Heart right ventricle (tissue), 16 donors: ENCODE measurements at places on chromosomes 5 and 9. TPM values are rescaled to one million over a fixed set of nuclear protein-coding genes. Genes with fewer than 3 reads are reported as not detected.

DNA sequence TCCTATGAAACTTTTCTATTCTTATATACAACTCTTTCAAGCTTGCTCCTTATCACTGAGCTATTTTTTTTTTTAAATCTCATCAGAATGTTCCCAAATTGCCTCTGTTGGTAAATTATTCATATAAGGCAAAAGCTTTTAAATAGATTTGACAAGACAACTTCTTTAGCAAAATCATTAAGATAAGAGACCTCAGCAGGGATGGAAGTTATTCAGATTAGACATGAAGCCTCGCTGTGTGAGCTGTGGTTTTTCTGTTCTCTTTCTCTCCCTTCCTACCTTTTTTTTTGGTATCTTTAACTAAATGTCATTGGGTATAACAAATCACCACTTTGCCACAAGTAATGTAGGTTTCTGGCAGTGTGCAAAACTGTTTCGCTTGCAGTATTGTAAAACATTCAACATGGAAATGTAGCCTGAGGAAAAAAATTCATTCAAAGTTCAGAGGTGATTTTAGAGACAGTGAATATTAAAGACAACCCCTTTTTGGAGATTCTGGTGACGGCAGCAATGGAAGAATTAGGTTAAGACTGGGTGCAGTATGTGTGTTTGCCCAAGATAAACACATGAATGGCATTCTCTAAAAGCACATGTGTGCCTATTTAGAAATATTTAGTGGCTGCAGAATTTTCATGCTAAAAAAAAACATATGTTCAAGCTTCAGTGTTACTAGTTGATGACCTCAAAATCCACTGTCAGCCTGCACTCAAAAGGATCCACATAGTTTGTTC is 467.1 kb downstream of the ZNF608 start:
- DNase-seq = no peak

- DNase-seq = no peak
These were observed 22.8 kb upstream of the NDST1 start for GRCh38 chr5:150484964-150485692.

DNA sequence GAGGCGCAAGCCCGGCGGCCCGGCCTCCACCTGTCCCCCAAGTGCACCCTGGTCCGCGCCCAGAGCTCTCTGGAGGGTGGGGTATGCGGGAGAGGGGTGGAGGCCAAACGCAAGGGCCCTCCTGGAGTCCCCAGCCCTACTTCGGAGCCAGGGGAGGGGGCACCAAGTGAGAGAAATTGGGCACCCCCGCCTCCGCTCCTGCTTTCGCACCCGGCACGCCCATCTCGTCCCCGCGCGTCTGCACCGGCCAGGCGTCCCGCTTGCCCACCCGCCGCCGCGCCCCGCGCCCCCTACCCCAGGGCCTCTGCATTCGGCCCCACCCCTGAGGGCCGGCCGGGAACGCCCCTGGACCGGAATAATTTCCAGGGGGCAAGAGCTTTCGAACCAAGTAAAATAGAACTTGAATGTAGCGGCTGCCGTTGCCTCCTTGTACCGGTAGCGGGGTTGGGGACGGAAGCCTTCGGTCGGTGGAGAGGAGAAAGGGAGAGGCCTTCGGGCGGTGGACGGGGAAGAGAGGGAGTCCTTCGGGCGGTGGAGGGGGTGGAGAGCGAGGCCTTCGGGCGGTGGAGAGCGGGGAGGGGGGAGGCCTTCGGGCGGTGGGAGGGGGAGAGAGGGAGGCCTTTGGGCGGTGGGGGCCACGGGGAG is 694 bp upstream of the PHPT1 start:
- DNase-seq = peak; percentile 57

DNA sequence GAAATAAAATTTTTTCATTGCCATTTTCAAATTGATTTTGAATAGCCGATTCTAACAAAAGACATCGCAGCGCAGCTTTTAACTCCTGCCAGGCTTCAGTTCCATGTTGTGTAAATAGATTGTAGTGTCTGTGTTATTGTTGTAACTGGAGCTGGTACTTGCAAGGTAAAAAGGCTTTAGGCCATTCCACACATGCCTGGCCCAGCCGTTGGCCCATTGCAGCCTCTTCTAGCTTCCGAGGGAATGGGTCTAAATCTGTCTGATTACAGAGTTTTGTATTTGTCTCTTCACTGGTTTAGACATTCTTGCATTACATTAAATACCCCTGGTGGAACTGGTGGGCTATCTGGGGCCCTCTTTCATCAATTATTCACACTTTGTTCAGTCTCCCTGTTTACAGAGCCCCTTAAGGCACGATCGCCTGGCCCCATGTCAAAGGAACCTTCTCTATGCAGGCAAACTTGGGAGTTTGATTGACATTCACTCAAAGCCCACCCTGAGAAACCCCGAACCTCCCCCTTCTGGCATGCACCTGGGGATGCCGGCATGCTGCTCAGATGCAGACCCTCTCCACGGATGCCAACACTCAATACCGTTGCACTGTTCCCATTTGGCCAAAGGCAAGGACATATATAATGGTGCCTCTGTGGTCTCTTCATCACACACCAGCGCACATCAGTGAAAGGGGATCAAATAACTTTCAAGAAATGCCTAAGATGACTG is 281.7 kb upstream of the IRX2 start:
- no peak for DNase-seq

DNA sequence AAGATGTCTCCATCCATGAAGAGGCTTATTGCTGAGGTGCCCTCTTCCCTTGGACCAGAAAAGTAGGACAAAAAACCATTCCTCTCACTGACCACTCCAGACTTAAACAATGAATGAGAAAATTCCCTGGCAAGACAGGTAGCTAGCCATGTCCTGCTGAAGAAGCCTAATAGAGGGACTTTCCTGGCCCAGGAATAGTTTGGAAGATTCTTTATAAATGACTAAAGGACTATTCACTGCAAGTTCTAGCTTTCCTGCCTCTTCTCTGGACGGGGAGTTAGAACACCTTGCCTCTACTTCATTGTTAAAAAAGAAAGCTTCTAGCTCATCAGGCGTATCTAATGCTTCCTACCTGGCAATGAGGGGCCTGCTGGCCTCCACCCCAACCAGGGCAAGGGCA is 153.6 kb downstream of the NR3C1 start:
- DNase-seq = no peak

DNA sequence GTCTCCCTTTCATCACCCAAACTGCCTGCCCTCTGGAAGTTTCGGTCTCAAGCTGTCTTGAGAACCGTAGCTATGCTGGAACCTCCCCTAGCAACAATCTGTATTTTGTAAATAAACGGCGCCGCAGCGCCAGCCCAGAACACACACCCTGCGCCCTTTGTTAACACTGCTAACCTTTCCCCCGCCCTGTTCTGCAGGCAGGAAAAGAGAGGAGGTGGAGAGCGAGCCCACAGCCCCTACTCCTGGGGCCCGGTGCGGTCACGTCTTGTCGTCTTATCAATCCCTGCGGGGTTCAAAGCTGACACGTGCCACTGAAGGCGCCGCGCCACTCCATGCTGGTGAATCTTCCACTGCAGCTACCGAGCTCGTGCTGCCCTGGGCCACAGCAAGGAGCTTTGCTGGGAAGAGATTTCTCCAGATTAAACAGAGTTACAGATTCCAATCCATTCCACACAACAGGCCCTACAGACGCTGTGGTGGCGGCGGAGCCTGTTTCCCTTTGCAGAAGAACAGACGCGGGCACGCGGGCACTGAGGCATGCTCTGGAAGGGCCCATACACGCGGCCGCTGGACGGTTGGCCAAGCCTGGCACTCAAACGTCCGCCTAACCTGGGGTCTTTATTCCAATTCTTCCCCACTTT is 25.3 kb downstream of the ZDHHC11B start:
- peak; percentile 77 for DNase-seq

DNA sequence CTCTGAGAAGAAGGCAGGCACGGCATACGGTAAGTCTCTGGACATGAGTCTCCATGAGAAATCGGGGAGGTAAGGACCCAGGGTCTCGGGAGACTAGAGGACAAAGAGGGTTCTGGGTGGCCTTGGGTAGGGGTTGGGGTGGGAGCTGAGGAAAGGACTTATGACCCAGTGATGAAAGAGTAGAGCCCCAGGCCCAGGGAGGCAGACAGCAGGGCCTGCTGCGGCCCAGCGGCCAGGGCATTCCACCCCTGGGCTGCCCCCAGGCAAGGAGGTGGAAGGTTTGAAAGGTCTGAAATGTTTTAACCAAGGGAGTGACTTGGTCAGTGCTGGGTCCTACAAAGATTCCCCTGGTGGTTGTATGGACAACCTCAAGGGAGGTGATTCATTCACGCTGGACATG is 89.1 kb downstream of the CRB2 start:
- DNase-seq = no peak

GRCh38 chr5:19790829-19791466 is 197.1 kb downstream of the CDH18 start:
- no peak for DNase-seq

GRCh38 chr9:73135394-73135793 is 16.3 kb upstream of the ANXA1 start:
- DNase-seq = no peak

DNA sequence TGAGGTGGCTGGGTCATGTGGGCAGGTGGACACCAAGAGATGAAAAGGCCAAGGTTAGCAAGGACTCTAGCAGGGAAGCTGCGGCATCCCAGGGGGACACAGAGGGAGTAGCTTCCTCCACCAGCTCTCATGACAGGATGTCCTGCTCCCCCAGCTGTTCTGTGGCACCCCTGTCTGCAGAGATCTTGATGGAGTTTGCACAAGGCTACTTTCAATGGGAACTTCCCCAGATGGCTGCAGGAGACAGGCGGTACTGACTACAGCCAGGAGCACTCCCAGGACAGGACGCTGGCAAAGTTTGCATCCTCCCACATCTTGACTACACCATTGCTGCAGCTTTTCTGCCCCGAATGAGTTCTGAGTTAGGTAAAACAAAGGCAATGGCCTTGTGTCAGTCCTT is 312.8 kb downstream of the TLE4 start:
- DNase-seq = no peak

DNA sequence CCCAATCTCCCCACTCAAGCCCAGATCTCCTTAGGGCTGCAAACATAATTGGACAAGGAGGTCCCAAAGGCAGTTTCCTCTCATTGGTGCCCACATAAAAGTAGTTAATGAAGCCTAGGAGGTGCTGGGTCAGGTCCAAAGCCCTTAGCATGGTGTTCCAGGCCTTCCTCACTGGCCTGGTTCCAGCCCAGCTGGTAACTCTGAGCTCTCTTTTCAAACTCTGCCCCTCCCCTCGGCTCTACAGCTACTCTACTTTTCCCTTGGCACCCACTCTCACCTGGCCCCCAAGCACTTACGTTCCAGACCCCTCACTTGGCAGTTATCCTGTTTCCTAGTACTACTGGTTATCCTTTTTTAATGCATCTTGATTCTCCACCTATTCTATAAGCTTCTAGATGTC is 9.9 kb downstream of the SEPTIN8 start:
- DNase-seq = no peak

DNA sequence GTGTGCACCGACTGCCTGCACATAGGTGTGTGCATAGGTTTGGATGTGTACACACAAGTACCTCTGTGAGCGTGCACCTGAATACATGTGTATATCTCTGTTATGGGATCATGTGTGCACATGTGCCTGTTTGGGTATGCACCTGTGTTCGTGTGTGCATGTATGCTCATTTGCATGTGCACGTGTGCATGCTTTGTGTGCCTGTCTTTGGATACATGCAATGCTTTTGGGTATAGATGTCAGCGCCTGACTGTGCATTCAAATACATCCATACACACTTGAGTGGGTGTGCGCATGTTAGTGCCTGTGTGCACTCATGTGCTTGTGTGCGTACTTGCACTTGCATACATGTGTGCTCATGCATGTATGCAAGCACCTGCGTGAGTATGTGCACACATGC is 258.1 kb downstream of the IRX2 start:
- DNase-seq = no peak

- no peak for DNase-seq
These were observed 98.9 kb downstream of the CSNK1G3 start for GRCh38 chr5:123610665-123611405.

GRCh38 chr5:176868731-176869130 is 30.4 kb downstream of the HK3 start:
- no peak for DNase-seq

GRCh38 chr5:170420806-170421412 is 31.7 kb upstream of the KCNMB1 start:
- no peak for DNase-seq

DNA sequence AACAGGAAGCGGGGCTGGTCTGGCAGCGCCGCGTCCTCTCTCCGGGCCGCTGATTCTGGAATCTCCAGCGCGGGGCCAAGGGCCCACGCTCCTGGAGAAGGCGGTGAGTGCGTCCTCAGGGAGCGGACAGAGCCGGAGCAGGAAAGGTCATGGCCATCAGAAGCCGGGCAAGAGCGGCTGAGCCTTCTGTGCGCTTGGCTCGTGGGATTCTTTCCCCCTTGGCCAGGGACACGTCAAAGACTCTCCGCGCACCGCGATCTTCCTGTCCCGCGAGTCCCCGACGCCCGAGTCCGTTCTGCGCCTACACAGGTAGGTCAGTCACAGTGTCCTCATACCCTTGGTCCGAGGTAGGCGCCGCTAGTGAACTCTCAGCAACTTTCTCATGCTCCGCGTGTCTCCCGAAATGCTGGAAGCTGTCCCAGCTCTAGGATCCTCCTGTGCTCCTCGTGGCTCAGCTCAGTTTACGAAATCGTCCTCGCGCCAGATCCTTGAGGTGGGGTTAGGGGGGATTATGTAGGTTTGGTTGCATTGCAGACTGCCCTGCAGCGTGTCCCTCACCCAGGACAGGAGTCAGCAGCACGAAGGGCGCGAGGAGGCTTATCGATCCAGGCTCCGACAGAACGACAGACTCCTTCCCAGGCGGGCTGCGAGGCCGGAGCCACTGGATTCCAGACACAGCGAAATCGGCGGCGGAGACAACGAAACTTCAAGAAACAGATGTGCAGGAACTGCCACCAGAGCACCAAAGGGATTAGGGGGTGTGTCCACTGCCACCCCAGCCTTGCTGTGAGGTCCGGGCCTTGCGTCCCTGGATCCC is 8.7 kb downstream of the LHX6 start:
- DNase-seq = no peak

- no peak for DNase-seq
These were observed 62.4 kb downstream of the SREK1 start for GRCh38 chr5:66206465-66206864.

DNA sequence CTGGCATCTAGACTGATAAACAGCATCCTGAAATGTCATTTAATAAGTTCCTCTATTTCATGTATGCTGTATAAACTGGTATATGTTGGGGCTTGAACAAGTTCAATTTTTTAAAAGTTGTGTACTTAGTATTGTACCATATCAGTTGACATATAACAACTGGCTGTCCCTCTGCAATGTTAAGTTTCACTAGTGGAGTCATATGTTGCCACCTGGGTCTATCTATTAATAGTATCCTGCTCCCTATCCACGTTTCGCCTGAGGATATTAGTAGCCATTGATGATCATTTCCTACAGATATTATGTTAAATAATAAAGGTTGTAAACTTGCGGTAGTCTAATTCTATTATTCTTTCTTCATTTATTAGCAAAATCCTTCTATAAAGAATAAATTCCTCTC is 177.6 kb downstream of the RFX3 start:
- no peak for DNase-seq

Gene LCN1
- total RNA-seq = not detected

Gene ABCA1
- total RNA-seq = 35.0 TPM

Gene IFNA8
- total RNA-seq = not detected

Gene MYMK
- total RNA-seq = not detected

Gene SPINK6
- total RNA-seq = not detected
